Activated naive CD4-positive, alpha-beta T cell (primary cell): ENCODE measurements at places on chromosomes 2 and 18.

- no peak for DNase-seq
Measured at GRCh38 chr2:124692707-124693106, 667.6 kb downstream of the CNTNAP5 start.

DNA sequence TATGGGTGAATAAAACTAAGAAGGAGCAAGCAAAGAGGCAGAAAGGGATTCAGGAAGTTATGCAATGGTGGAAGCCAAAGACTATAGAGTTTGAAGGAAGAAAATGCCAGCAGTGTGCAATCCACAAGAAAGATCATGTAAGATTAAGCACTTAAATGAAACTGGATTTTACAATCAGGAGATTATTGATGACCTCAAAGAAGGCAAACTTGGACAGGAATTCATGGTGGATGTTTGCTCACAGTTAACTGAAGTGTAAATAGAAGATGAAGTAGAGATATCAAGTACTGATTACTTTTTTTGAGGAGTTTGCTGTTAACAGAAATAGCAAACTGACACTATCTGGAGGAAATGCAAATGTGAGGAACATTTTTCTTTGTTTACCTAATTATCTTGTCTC, 308.9 kb downstream of the RND3 start:
- no peak for DNase-seq

DNA sequence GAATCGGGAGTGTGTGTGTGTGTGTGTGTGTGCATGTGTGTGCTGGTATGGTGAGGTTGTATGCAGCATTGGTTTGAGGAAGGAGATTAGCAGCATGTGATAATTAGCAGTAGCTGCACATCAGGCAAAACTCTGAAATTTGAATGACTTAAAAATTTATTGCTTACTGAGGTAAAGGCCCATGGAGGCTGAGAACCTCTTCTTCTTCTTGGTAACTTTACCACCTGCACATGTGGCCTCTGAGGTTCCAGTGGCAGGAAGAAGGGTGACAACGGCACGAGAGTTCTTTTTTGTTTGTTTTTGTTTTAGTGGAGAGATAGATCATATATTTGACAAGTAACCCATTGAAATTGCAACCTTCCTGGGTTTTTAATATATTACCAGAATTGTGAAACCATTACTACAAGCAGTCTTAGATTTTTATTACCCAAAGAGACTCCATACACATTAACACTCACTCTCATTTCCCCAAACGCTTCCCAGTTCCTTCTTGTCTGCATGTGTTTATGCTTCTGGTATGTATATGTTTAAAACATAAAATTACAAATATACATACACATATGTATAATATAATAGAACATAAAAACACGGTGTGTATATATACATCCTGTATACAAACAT, 292.1 kb downstream of the PTGR3 start:
- DNase-seq: no peak

DNA sequence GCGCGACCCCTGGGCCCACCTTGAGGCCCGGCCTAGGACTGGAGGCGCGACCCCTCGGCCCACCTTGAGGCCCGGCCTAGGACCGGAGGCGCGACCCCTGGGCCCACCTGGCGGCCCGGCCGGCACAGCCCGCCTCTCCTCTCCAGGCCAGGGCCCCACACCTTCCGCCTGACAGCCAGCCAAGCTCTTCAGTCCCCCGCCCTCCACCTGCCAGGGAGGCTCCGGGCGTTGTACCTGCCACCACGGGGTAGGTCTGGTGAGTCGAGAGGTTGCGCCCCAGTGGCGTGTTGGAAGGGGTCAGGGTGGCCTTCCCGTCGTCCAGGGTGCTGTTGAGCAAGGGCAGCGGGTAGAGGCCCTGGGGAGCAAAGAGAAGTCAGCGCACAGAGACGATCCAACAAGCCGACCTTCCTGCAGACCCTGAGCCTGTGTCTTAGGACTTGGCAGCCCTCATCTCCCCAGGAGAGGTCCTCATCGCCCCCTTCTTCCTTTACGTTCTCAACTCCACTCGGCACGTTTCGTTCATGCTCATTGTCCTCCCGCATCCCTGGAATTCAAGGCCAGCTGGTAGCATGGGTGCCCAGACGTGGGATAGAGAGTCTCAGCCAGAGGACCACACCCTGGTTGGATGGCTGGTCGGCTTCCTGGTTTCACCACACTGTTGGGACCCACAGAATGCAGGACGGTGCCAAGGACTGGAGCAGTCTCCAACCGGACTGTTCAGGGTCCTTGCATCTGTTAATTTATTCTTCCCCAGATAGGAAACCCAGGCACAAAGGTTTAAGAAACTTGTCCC, 42.2 kb downstream of the PAX8 start:
- no peak for DNase-seq

GRCh38 chr2:30756971-30757370, 50.3 kb downstream of the CAPN13 start:
- DNase-seq: no peak
